ENCODE measurements at places on chromosomes 7 and 10.

- DNase-seq: no peak
These were observed 70.2 kb downstream of the RBM20 start for GRCh38 chr10:110714356-110714755.

GRCh38 chr10:63438506-63439498 is 27.0 kb downstream of the JMJD1C start:
- no peak for DNase-seq

DNA sequence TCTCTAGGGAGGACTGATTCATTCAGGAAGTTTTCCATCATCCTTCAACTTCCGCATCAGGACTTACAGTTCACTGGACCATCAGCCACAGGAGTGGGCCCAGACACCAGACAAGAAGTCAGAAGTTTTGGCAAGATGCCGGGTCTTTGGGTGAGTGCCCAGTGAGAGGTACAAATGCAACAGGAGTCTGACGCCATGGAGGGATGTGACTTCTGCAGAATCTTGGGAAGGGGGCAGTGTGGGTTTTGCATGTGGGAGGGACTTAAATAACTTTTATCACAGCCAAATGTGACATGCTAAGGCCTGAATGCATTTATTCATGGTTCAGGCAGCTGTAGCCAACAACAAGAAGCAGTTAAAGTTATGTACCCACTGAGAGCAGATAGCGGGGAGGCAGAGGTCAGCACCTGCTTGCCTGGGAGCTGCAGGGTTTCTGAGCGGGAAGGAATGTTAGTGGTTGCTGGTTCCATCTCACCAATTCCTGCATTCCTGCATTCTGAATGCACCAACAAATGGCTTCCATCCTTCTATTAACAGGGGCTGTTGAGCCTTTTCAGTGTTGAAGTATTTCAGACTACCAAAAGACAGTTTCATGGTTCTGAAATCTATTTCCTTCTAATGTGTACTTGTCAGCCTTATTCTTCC is 375.2 kb downstream of the PAXIP1 start:
- no peak for DNase-seq

GRCh38 chr10:116892907-116893685 is 43.8 kb downstream of the ENO4 start:
- no peak for DNase-seq
